Dermis blood vessel endothelial cell (primary cell): ENCODE measurements at places on chromosomes 16 and 17. TPM values are rescaled to one million over a fixed set of nuclear protein-coding genes. Genes with fewer than 3 reads are reported as not detected.

Gene TBC1D3G
- not detected in 2 replicates for total RNA-seq

Gene NPIPA1
- total RNA-seq: 33.8 and 37.8 TPM in 2 replicates

Gene STX1B
- 0.51 and 0.70 TPM in 2 replicates for total RNA-seq

Gene TBC1D3D
- total RNA-seq: 0.65 TPM in 1 of 2 replicates, not detected in the other

Gene RFFL
- 7.0 and 8.1 TPM in 2 replicates for total RNA-seq

Gene NLE1
- 22.6 and 28.0 TPM in 2 replicates for total RNA-seq

Gene NPIPA7
- not detected in 2 replicates for total RNA-seq

Gene TMEM92
- 0.17 and 0.19 TPM in 2 replicates for total RNA-seq

Gene TMEM132E
- total RNA-seq: not detected in 2 replicates

Gene KRT27
- total RNA-seq: not detected in 2 replicates

Gene NRN1L
- 0.14 and 0.51 TPM in 2 replicates for total RNA-seq

Gene SLC25A19
- total RNA-seq: 10.3 and 13.1 TPM in 2 replicates

Gene WNT9B
- not detected in 2 replicates for total RNA-seq

Gene PCTP
- 40.2 and 44.1 TPM in 2 replicates for total RNA-seq

Gene MRTFB
- total RNA-seq: 19.1 and 20.8 TPM in 2 replicates

Gene ZNF771
- total RNA-seq: 14.8 and 21.4 TPM in 2 replicates

Gene ADAD2
- total RNA-seq: not detected in 2 replicates

Gene OR3A3
- total RNA-seq: not detected in 2 replicates

Gene IGF2BP1
- 0.51 and 0.85 TPM in 2 replicates for total RNA-seq
